ENCODE measurements at places on chromosomes 11 and 22. TPM values are rescaled to one million over a fixed set of nuclear protein-coding genes. Genes with fewer than 3 reads are reported as not detected.

OR6A2 gene
- not detected for polyA plus RNA-seq

TPBGL gene
- polyA plus RNA-seq, result not detected

GAL3ST1 gene
- not detected for polyA plus RNA-seq

PACS1 gene
- polyA plus RNA-seq, result 72.3 TPM

DNA sequence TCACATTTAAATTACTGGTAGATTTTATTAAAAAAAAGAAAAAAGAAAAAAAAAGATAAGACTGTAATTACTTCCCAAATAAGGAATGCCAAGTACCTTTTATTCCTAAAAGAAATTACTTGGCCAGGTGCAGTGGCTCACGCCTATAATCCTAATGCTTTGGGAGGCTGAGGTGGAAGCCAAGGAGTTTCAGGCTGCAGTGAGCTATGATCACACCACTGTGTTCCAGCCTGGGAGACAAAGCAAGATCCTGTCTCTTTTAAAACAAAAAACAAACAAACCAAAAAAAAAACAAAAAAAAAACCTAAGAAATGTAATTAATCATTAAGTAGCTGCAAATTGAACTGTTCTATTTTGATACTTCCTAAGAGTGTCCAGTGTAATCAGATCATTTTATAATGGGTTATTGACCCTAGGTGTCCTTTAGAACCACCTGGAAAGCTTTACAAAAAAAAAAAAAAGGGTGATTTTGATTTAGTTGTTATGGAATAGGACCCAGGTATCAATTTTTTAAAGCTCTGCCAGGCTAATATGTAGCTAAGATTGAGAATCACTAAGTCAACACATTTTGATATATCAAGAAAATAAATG is 10.8 kb downstream of the LIN7C start:
- DNase-seq, result no peak

DNA sequence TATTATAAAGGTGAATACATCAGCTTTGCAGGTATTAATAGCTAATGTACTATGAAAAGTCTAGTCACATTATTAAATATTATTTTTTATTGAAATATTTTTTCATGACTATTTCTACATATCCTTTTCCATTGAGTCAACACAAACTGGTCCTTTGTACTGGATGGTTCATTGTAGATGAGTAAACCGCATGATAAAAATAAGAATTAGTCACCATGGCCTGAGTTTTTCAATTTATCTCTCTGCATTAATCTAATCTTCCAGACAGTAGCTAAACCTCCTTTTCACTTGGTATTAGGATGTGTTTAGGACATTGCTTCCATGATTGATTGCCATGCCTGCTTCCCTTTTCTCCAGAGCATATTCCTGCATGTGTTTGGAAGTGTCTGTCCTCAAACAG is 439.4 kb upstream of the ARHGAP42 start:
- no peak for DNase-seq

- DNase-seq, result no peak
Measured at GRCh38 chr22:48893288-48894063, 934.2 kb downstream of the BRD1 start.

BACE1-AS gene
- polyA plus RNA-seq, result 0.67 TPM

DNA sequence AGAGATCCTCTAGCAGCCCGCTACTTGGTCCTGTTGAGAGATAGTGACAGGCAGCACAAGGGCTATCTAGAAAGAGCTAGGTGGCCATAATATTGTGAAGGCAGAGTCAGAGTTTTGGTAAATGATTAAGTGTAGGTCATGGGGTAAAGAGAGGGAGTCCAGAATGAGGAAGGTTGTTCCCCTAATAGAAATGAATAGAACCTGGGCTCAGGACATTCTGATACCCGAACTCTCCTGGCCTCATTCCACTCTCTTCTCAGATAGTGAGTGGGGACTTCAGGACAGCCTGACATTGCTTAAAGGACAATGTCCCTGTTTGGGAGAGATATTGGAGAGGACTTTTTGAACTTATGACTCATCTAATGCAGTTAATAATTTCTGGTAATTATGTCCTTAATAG is 20.6 kb downstream of the SLC5A1 start:
- no peak for DNase-seq

DNA sequence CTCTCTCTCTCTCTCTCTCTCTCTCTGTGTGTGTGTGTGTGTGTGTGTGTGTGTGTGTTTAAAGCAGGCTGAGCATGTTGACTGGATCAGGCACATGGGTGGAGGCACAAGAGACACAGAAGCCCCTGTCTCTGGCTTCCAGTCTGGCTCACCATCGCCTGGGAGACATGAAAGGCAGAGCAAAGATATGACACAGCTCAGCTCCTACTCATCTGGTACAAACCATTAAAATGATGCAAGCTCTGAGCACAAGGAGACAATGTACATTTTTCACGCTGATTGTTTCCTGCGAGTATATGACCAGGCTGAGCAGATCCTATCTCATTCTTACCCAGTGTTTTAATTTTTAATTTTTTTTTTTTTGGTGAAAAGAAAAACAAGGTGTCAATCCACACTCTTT is 9.5 kb downstream of the SLC6A5 start:
- no peak for DNase-seq

DNA sequence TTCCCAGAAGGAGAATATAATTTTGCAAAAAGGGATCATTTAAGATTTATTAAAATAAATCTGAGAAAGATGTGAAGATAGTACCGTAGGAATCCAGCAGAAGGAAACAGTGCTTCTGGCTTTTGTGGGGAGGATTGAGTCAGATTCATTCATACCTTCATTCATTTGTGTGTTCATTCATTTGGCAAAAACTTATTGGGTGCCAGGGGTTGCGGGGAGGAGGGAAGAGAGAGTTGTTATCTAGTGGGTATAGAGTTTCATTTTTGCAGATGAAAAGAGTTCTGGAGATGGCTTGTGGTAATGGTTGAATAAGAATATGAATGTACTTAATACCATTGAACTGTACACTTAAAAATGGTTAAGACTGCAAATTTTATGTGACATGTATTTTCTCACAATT is 31.1 kb downstream of the BMAL1 start:
- DNase-seq, result no peak

DNA sequence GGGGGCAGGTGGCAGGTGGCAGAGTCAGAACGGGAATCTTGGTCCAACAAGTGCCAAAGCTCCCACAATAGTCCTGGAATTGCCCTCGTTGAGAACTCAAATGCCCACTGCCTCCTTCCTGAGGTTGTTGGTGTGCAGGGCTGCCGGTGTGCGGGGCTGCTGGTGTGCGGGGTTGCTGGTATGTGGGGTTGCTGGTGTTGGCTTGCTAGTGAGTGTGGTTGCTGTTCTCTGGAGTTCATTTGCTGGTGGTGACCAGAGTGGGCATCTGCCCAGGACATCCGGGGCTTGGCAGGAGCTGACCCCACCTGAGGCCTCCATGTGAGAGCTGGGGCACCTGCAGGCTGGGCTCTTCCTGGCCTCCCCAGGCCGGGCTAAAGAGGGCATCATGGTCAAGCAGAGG is 14.0 kb upstream of the MPPED1 start:
- no peak for DNase-seq

- no peak for DNase-seq
Measured at GRCh38 chr22:32219026-32219425, 14.2 kb upstream of the RFPL2 start.

DNA sequence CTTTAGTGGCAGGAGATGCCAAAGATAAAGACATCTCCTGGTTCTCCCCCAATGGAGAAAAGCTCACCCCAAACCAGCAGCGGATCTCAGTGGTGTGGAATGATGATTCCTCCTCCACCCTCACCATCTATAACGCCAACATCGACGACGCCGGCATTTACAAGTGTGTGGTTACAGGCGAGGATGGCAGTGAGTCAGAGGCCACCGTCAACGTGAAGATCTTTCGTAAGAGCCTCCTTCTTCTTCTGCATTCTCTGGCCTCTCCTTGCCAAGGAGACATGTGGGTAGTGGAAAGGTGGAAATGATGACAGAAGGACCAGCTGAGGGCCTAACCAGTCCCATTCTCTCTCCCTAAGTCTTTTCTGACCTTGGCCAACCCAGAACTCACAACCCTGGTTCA is 110.1 kb upstream of the TTC12 start:
- DNase-seq, result no peak

OR5AN1 gene
- polyA plus RNA-seq, result not detected

DNA sequence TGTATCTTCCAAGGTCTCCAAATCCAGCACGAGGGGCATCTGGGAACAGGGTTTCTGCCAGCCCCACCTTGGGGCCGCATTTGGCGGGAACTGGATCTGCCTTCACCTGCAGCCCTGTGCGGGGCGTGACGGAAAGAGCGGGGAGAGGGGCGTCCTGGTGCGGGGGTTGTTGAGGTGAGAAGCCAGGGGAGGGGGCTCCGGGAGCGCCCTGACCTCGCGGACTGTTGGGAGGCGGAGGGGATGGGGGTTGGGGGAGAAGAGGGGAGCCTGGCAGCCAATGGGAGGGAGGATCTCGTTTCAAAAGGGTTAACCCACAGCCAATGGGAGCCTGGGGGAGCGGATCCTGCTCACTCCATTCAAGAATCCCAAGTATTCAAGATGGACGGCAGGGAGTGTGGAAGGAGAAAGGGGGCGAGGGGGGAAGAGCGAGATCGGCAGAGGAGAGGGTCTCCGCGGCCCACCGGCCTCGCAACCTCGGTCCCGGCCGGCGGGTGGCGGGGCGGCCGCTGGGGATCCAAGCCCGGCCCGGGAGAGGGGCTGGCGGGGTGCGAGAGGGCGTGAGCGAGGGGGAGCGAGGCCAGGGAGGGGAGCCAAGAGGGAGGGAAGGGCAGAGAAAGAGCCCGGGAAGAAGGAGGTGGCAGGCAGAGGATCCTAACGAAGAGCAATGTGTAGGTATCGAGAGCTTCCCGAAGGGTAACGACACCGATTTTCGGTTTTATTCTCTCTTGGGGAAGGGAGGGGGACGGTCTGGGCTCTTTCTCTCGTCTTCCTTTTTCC is 11.5 kb downstream of the YPEL4 start:
- no peak for DNase-seq

CD82 gene
- 9.7 TPM for polyA plus RNA-seq

GRCh38 chr11:132220474-132220873 is 850.1 kb downstream of the NTM start:
- no peak for DNase-seq

GRCh38 chr22:25167834-25168601 is 31.6 kb upstream of the CRYBB3 start:
- DNase-seq, result no peak

DNA sequence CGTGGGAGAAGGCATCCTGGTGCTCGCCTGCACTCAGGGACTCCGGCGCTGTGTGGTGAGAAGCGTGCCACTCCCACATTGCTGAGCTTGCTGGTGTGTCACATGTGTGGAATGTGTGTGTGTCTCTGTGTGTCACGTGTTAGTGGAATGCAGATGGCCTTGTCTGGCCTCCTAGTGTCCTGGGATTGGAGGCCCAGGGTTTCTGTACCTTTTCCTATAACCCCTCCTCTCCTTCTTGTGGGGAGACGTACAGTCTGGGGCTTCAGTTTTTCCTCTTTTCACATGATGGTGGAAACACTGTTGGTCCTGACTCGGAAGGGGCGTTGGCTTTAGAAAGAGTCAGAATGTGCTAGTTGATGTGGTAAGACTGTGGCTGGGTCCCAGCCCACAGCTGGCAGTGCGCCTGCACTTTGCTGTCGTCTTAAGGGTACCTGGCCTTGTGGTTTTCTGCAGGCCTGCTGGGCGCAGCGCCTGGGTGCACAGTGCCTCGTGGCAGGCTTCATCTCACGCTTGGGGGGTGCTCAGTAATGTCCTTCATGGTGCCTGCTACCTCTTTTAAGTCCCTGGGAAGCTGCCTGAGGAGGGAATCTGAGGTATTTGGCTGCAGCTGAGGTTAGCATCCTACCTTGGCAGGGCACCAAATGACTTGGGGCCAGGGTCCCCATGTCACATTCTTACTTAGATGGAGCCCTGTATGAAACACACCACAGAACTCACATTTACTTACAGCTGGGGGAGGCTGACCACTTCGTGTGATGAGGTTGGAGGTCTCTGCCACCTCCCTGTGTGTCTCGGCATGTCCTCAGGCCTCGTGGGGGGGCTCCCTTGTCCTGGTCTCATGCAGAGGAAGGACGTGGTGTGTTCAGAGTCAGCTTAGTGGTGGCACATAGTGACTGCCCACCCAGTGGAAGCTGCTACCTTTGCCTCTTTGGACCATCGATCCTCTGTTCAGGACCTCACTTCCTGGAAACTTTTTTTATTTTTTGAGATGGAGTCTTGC is 61.9 kb downstream of the MED15 start:
- DNase-seq, result peak; percentile 92

DNA sequence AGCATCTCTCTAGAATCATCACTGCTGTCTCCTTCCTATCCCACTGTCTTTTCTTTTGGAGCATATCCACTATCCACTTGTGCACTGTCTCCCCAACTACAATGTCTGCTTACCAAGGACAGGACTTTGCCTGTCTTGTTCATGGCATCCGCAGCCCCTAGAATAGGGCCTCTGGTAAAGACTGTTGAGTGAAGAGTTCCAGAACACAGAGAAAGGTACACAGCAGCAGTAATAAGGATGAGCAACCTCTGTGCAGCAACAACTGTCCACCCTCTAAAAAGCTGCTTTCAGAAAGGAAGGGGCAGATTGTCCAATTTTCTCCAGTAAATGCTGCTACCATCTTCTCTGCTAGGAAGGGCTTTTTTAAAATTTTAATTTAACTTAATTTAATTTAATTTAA is 25.5 kb upstream of the BIRC3 start:
- DNase-seq, result no peak

FERMT3 gene
- polyA plus RNA-seq, result 297 TPM

DNA sequence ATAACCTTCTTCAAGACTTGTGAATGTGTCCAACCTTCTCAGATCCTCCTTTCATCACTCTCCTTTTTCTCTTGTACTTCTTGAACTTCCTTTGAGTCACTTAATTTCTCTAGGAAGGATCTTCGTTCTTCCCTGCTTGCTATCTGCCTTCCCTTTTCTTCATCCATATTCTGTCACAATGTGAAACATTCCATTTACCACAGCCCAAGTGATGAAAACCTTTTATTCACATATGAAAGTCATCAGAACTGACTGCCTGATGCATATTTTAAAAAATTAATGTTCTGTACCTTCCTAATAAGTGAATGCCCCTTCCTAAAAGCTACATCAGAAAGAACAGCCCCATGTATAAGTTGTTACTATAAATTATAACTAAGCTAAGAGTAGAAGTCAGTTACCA is 520.4 kb upstream of the LUZP2 start:
- DNase-seq, result no peak

SCO2 gene
- 14.8 TPM for polyA plus RNA-seq

- no peak for DNase-seq
Measured at GRCh38 chr22:39482768-39483167, 19.3 kb upstream of the MIEF1 start.

DEFB131B gene
- polyA plus RNA-seq, result not detected

DNA sequence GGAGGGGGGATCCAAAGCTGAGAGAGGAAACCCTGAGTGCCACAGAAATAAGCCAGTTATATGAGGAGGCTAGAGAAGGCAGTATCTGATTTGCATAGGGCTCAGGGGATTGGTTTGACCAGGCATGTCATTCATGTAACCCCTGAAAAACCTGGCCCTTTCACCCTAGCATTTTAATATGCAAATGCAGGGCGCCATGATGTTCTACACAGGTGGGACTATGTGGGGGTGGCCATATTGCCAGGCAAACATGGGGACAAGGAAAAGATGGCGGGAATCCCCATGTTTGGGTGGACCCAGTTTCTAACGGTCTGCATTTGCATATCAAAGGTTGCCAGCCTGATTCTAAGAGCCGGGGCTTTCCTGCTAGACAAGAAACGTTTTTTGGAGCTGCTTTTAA is 27.2 kb downstream of the CSF2RB start:
- no peak for DNase-seq

Data from immature natural killer cell (primary cell).